ENCODE measurements at places on chromosomes 2 and 18. TPM values are rescaled to one million over a fixed set of nuclear protein-coding genes. Genes with fewer than 3 reads are reported as not detected.

Gene OSR1
- 14.0 TPM for polyA plus RNA-seq

Gene SERPINB4
- not detected for polyA plus RNA-seq

Gene COL6A3
- polyA plus RNA-seq: 1,384 TPM

DNA sequence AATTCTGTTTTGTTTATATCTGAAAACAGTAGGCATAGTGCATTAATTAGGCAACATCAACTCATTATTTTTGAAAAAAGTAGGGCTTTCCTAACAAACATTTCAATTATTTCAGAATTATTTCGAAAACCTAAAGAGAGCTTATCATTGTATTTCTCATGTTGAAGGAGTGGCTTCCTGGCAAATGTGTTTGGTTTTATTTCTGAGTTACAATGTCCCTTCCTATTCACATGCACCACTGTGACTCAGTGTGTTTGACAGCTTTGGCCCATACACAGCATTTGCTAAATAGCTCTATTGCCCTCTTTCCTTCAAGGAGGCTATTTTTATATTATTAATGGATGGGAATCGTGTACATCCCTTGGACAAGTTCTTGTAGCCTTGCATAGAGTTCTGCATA lies 205.9 kb downstream of the PTGR3 start:
- no peak for DNase-seq

DNA sequence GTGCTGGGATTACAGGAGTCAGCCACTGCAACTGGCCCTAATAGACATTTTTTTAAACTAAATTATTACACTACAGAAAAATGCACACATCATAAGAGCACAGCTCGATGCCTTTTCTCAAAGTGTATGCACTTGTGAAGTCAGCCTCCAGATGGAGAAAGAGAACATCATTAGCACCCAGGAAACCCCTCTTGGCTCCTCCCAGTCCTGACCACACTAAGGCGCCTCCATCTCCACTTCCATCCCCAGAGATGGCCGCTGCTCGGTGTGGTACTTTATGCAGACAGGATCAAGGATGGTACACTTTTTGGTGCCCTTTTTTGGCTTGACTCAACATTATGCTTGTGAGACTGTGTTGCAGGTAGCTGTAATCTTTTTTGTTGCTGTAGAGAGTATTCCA lies 34.8 kb downstream of the RRM2 start:
- no peak for DNase-seq

GRCh38 chr2:187187519-187187918 lies 260.5 kb downstream of the CALCRL start:
- DNase-seq: no peak

- no peak for DNase-seq
Measured at GRCh38 chr2:144268036-144268678, 251.8 kb downstream of the ZEB2 start.

GRCh38 chr2:68690851-68691250 lies 43.8 kb upstream of the ARHGAP25 start:
- no peak for DNase-seq

Data from AG04450 (cell line).